ENCODE measurements at places on chromosomes 4 and X.

- DNase-seq: no peak
Measured at GRCh38 chrX:135453381-135453780, 31.6 kb downstream of the SMIM10L2A start.

DNA sequence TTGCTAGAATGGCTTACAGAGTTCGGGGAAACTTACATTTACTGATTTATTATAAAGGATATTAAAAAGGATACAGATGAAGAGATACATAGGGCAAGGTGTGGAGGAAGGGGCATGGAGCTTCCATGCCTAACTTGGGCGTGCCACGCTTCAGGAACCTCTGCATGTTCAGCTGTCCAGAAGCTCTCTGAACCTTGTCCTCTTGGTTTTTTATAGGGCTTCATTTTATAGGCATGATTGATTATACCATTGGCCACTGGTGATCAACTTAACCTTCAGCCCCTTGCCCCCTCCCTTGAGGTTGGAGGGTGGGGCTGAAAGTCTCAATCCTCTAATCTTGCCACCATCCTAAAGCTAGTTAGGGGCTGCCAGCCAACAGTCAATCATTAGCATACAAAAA lies 10.7 kb downstream of the SMAD1 start:
- DNase-seq: no peak

- no peak for DNase-seq
Measured at GRCh38 chr4:113071805-113072204, 22.4 kb downstream of the ANK2 start.

DNA sequence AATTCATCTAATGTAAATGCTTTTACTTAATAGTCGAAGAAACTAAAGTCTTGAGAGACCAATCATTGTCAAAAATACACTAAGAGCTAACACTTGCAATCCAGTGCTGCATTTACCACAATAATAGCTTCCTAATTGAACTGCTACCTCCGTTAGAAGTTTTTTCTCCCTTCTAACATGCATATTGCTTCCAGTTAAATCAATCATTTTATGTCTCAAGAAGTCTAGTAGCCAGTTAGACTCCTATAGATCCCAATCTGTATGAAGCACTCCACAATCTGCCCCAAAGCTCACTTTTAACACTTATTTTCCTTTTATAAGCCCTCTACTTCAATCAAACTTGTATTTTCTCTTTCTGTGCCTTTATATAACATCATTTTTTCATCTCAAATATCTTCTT lies 41.4 kb upstream of the GRID2 start:
- DNase-seq: no peak

- no peak for DNase-seq
Measured at GRCh38 chrX:101803451-101803850, 128.4 kb downstream of the ZMAT1 start.

- no peak for DNase-seq
Measured at GRCh38 chrX:55715847-55716246, 1.7 kb upstream of the RRAGB start.

- no peak for DNase-seq
Measured at GRCh38 chr4:112031712-112032328, 113.4 kb upstream of the FAM241A start.

GRCh38 chrX:120731386-120731785 lies 101.5 kb upstream of the C1GALT1C1 start:
- DNase-seq: no peak

DNA sequence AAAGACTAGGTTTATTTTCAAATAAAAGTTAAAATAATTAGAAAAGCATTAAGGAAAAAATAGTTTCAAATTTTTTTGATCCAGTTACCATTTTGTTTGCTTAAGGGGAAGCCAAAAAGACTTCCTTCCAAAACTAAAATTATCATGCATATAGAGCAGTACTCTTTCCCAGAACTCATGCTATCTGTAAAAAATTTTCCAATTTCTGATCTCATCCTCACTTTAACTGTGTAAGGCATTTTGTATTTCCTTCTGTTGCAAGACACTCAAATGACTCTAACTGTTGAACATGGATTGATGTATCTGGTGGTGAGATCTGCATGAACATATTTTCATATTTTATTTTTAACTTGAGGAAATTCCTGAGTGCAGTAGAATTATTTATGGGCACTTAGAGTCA lies 150.1 kb downstream of the ADAM29 start:
- DNase-seq: no peak

GRCh38 chrX:30938295-30938694 lies 49.2 kb upstream of the TAB3 start:
- no peak for DNase-seq

- DNase-seq: no peak
Measured at GRCh38 chr4:139642364-139642763, 23.3 kb upstream of the MGST2 start.

- no peak for DNase-seq
Measured at GRCh38 chr4:52743444-52744019, 7.7 kb downstream of the ERVMER34-1 start.

GRCh38 chr4:139619644-139620043 lies 46.0 kb upstream of the MGST2 start:
- no peak for DNase-seq

- no peak for DNase-seq
Measured at GRCh38 chr4:138445098-138445497, 202.9 kb upstream of the SLC7A11 start.

DNA sequence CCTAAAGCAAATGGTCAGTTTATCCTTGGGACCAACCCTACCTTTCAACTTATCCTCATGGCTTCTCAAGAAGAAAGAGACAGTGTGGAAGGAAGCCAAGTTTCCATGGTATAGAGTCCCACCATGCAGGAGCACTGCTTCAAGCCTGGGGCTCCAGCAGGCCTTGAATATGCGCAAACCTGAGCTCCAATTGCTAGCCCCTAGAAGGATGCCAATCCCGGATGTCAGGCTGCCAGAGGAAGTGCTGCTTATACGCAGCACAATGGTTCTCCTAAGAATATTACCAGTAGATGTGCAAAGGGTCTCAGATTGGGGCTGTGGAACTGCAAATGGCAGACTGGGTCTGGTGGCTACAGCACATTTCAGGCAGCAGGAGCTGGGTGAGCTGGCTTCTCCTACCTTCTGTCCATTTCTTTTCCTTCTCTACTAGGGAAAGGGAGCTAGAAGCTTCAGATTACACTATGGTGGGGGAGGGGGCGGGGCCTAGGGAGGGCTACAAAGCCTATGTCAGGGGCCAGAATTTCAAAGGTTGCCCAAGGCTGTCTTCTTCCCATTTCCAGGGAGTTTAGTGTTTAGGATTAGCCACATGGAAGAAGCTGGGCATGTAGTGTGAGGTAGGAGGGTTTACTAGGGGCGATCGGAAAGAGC lies 40.7 kb upstream of the CITED1 start:
- no peak for DNase-seq

DNA sequence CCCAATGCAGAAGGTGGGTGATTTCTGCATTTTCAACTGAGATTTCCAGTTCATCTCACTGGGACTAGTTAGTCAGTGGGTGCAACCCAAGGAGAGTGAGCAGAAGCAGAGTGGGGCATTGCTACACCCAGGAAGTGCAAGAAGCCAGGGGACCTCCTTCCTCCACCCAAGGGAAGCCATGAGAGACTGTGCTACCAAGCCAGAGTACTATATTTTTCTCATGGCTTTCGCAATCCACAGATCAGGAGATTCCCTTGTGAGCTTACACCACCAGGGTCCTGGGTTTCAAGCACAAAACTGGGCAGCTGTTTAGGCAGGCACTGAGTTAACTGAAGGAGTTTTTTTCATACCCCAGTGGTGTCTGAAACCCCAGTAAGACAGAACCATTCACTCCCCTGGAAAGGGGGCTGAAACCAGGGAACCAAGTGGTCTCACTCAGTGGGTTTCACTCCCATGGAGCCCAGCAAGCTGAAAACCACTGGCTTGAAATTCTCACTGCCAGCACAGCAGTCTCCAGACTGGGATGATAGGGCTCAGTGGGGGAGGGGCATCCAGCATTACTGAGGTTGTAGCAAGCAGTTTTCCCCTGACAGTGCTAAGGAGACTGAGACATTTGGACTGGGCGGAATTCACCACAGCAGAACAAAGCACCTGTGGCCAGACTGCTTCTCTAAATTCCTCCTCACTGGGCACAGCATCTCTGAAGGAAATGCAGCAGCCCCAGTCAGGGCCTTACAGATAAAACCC lies 903.4 kb downstream of the TECRL start:
- DNase-seq: no peak

GRCh38 chrX:8971116-8971515 lies 62.8 kb downstream of the FAM9B start:
- no peak for DNase-seq

DNA sequence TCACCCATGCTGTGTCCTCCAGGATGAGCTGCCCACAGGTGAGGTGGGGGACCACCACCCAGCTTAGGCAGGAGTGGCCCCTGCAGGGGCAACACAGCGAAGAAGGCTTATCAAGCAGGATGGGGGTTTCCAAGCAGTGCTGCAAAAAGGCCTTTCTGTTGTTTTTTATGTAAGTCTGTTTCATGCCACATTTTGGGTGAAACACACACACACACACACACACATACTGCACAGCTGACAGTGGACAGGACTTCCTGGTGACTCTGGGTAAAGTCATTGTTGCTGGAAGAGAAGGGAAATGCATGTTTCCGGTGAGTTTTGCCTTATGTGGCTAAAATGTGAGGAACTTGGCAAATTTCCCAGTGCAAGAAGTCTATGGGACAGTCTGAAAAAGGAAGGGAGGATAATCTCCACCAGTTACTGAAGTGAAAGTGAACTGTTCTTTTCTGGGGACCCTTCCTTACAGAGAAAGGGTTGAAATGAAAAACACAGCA lies 119.2 kb downstream of the IRF2 start:
- DNase-seq: no peak

DNA sequence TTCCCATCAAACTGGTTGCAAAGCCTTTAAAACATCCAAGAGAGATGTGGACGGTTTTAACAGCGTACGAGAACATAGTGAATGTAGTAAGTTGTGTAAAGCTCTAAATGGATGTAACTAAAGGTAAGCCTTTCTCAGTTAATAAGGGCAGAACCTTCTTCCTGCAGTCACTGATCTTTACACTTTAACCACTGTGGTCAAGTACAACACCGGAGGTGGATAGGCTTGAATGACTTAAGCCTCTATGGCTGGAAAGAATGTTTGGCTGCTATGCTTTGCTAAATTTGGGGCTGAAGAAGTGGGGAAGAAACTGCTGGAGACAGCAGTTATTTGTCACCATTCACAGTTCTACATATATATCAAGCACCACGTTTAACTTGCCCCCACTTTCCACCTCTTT lies 285.1 kb upstream of the FMR1 start:
- no peak for DNase-seq

DNA sequence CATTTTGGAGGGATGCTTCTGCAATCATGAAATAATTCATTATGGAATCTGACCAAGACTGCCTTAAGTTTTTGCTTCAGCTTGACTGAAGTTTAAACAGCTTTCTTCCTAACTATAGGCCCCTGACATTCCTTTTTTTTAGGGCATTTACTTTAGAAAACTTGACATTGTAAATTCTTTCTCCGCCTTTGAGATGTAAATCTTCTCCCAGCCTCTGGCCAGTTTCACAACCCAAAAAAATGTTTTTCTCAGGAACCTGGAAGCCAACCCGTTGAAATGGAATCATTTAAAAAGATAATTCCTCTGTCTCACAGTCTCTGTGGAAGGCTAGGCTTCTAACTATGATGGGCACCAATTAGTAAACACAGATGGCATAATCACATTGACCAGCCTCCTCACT lies 710.4 kb upstream of the PABPC4L start:
- DNase-seq: no peak

DNA sequence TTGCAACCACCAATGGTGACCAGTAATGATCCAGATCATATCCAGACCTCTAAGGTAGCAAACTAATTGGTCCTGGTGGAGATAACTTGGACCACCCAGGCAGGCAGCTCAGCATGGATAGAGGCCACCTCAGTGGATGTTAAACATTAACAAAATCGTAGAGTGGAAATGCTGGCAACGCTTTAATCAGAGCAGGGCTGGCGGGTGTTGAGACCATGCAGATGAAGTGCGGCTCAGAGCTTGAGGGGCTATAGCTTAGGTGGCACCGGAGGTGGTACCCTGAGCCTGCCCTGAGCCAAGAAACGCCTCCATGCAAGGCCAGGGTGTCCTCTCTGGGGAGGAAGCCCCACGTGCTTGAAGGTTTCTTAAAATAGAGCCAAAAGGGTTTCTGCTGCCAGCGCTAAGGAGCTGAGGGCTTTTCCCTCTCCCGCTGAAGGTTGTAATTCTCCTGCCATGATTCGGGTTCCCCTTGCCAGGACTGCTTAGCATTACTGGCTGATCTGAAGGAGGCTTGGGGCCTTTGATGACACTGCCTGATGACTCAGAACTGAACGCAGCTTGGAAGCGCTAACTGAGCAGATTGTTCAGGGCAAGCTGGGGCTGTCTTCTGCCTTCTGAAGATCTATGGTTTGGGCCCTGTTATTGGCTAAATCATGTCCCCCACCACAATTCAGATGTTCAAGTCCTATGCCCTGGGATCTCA lies 177.8 kb upstream of the ATP6AP2 start:
- DNase-seq: no peak

GRCh38 chr4:80322716-80323115 lies 12.8 kb upstream of the CFAP299 start:
- DNase-seq: no peak

DNA sequence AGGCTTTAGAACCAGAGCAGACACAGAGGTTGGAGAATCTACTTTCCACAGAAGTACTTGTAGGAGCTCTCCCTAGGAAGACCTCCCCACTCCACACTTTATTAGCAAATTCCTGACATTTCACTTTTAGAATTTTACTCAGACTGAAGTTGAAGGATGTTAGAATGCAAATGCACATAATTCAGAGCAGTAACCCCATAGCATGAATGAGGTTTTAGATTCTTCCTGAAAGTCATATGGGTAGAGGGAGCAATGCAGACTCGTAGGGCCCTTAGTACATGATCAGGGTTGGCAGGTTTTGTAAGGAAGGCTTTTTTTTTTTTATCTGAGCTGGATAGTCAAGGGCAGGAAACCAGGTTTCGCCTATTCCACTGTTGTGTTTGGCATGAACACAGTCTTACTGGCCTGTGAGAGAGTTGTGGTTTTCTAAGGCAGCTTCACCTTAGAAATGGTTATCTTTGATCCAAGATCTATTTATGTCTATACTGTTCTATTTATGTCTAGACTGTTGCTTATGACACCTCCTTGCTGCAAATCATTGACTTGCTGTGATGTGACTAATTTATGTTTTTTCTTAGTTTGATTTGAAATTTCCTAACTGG lies 48.9 kb downstream of the SPATA18 start:
- DNase-seq: no peak

GRCh38 chr4:181966104-181966551 lies 277.1 kb upstream of the TENM3 start:
- no peak for DNase-seq

GRCh38 chr4:170202721-170203120 lies 113.0 kb upstream of the AADAT start:
- no peak for DNase-seq

GRCh38 chr4:42015438-42015837 lies 25.1 kb downstream of the SLC30A9 start:
- no peak for DNase-seq
